ENCODE measurements at places on chromosomes 3 and 15.

DNA sequence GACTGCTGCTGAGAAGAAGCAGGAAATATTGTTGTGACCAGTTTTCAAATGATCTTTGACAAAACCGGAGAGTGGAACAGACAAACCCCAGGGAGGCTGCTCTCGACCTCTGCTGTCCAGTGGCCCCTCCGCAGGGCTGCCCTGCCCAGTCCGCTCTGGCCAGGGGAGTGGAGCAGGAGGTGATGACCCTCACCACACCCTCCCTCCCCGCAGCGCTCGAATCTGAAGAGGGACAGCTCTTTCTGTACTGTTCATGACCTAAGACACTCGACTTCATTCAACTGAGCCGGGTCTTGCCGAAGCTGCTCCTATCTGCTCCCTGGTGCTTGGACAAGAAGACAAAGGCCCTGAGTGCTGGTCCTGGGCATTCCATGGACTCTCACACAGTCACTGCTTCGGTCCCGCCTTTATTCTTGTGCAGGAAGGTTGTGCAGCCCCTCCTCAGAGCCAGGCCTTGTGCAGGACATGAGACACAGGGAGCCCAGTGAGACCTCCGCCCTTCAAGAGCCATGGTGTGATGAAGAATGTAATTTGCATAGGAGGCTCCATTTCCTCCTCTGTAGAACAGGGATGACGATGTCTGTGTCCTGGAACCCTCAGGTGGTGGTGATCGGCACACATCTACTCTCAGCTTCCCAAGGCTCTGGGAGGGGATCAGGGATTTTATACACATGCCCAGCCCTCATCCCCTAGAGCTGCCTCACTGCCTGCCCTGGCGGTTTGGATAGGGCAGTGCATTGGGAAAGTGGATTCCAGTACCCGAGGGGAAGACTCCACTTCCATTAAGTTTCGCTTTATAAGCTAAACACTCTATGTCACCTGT is 97.1 kb upstream of the PRR20G start:
- no peak for DNase-seq

GRCh38 chr15:91424001-91424400 is 323.9 kb downstream of the SV2B start:
- no peak for DNase-seq

DNA sequence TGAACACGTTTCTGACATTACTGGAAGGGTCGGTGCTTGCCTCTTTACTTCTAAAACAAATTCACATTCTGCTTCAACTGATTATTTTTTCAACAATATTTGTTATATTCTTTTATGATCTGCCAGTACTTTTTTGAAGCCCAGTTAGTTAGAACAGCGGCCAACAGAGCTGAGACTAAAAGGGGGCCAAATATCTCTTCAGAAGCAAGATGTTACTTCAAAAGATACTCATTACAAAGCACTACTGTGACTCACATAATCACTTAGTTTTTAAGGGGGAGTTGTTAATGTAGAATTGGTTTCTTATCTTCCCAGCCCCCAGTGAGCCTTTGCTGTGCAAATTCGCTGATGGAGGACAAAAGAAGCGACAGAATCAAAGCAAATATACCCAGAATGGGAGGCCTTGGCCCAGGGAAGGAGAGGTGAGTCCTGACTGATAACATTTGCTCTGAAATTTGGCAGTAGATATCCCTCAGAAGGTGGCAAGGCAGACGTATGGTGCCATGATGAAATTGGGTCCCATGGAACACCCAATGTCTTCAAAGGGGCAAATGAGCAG is 587.8 kb downstream of the RBMS3 start:
- DNase-seq, result no peak

DNA sequence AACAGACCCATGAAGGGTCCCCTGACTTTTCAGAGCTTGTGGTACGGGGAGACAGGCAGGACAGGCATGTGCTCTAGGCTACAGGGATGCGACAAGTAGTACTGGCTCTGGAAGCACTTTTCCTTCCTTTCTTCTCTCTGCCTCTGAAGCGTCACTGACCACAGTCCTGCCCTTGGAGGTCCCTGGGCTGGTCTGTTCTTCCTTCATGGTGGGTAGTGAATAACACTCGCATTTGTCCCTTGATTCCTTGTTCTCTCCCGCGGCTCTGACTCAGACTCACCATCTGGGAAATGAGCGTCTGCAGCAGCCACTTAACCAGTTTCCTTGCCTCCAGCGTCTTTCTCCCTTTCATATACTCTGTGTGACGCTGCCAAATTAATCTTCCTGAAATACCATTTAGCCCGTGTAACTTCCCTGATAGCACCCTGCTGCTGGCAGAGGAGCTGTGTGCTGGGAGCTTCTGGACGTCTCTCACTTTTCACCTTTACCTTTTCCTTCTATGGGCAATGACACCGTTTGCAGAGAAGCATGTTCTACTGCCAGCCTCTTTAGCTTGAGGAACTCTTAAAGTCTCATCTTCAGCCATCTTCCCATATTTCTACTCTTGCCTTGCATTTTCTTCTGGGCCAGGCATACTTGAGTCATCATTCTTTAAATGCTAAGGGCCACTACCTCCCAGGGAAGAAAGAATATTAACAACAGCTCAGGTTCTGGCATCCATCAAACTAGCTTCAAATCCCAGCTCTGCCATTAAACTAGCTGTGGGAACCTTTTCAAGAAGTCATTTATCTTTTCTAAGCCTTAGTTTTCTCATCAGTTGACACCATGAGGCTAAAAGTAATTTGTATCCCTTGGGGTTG is 33.6 kb downstream of the TMEM45A start:
- DNase-seq, result peak; percentile 47

DNA sequence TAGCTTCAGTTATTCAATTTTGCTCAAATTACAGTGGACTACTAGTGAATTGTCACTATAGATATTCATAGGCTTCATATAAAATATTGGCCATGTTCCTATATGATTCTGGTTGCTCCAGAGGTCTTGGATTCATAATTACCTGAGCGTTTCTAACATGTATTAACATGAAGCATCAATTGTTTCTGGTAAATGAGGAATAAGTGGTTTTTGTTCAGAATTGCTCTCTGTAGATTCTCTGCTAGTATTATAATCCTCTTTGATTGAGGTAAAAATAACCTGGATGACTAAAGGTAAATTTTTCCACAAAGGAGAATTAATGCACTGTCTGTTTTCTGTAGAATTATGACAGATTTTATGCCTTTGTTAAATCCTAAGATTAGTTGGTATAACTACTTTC is 258.1 kb upstream of the CNTN6 start:
- DNase-seq, result no peak

DNA sequence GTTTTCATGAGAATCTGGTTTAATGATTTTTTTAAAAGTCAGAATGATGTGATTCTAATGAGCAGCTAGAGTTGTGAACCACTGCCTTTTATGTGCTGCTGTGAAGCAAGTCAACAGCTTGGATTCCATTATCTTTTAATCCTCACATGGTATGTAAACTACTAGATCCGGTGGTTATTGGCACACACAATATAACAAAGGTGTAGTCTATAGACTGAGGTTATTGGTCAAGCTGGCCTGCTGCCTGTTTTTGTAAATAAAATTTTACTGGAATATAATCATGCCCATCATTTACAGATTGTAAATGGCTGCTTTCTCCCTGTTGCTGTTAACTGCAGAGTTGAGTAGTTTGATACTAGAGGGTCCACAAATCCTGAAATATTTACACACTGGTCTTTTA is 103.1 kb downstream of the OTOL1 start:
- DNase-seq, result no peak

- DNase-seq, result no peak
Observed at GRCh38 chr3:144677103-144677502, 705.5 kb downstream of the DIPK2A start.

DNA sequence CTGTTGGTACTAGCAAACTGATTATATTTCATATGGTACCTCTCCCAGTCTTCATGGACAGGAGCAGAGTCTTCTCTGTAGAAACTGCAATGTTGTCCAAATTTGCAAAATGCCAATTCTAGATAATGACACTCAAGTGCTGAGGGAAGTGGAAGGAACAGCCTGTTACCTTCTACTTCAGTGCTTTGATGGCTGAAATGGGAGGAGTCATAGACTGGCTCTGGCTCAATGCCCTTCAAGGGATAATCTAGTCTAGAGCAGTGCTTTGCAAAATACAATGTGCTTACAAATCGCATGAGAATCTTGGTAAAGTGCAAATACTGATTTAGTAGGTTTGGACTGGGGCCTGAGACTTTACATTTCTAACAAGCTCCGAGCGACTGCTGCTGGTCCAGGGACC is 51.7 kb upstream of the ACP3 start:
- DNase-seq, result no peak

DNA sequence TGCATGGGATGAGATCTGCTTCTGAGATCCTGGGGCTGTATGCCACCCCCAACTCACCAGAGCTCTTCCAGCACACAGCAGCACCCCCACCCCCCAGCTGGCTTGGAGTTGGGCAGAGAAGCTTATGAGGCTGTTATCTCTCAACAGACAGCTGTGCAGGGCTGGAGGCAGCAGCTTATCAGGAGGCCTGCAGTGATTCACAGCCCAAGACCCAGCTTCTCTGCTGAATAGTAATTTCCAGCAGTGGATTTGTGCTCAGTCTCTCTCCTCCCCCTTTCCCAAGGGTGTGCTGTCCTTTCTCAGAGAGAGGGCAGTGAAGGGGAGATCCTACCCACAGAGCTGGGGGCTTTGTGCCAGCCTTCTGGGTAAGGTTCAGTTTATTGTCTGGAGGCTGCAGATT is 2.1 kb downstream of the RPP25 start:
- peak; percentile 23 for DNase-seq

- DNase-seq, result no peak
Observed at GRCh38 chr15:75867449-75867848, 24.2 kb downstream of the UBE2Q2 start.

DNA sequence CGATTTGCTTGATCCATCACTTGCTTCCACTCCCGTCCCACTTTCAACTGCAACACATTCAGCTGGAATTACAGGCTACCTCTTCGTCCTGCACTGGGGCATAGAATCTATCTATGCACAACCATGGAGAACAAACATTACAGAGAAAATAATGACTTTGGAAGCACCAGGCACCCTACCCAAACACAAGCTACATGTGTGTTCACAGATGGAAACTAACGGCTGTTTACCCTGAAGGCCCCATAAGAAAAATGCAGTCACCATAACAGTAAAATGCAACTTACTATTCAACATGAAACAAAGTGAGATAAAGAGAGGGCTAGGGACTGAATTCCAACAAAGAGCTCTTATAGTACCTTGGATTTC is 496.8 kb downstream of the FOXP1 start:
- DNase-seq, result no peak

DNA sequence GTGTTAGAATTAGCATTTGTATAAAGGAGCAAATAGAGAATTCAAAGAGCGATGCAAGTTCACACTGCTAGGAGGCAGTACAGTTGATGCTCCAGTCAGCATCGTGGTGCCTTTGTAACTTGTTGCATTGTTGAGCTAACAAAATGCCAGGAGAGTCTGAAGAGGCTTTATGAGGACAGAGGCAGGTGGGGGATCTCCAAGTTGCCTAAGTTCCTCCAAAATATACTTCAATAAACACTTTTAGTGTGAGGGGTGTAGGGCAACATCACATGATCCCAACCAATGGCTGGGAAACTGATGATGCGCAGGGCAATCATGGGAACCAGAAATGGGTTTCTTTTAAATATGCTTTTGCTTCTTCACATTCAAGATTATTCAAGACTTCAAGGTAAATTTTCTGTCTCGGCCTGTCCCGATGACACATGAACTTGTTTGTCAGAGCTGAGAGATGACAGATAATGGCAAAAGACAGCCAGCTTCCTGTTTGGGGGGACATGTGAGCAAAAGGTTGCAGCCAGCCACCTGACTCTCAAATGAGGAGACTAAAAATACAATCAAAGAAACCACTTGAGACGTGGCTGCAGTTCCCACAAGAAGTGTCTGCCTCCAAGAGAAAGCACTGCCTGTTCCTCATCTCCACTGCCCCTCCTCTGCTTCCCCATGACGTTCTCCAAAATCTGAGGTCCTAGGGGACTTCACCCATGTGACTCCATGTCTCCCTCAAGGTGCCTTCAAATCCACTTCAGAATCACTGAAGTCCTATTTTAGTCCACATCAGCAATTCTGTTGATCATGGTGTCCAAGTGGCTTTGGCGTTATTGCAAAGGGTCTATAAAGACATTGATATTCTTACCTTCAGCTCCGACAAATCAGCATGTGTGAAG is 39.3 kb downstream of the KLHL6 start:
- DNase-seq, result no peak

GRCh38 chr3:58258392-58259055 is 20.9 kb downstream of the ABHD6 start:
- no peak for DNase-seq

- DNase-seq, result no peak
Observed at GRCh38 chr3:129658110-129658843, 51.8 kb upstream of the PLXND1 start.

GRCh38 chr15:81962482-81962881 is 83.3 kb downstream of the MEX3B start:
- no peak for DNase-seq

- DNase-seq, result no peak
Observed at GRCh38 chr3:183211352-183211751, 41.7 kb upstream of the B3GNT5 start.

- DNase-seq, result no peak
Observed at GRCh38 chr15:100279446-100279845, 62.3 kb downstream of the ADAMTS17 start.

GRCh38 chr3:186261638-186262037 is 100.4 kb downstream of the DGKG start:
- no peak for DNase-seq

All from uterus (tissue), 4 donors.